HEK293T (cell line): ENCODE measurements at places on chromosomes 2 and 18.

- DNase-seq = no peak
These were observed 20.5 kb upstream of the ITGB6 start for GRCh38 chr2:160220545-160221009.

DNA sequence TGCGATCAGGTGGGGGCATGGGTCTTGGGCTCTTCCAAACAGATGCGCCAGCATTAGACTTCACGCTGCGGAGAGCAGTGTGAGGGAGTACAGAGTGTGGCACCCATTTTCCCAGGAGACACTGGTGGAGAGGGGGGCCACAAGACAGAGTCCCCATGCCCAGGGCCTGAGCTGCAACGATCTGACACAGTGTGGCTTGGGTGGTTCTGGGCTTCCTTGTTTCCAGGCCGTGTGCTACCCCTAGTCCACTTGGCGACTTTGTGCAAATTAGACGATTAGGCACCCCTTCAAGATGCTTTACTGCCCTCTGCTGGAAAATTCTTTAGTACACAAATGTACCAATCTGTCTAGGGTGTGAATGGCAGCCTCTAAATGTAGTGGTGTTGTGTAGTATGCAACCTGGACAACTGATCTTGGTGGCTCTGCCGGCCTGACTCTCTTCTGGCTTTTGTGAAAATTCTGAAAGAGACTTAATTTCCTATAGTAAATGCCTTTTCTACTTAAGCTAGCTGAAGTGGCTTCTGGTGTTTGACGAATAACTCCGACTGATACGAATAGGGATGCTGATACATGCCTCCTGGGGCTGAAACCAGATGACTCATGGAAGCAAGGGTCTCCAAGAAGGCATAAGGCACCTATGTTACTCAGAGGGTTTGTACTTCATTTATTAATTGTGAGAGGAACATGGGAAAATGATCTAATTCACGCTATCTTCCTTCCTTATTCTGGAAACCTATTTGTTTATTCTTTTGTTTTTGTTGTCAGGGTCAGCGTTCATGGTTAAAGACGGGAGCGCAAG lies 92.3 kb upstream of the SMAD2 start:
- DNase-seq = peak; percentile 56

GRCh38 chr18:46601141-46601805 lies 55.7 kb downstream of the LOXHD1 start:
- DNase-seq = no peak

DNA sequence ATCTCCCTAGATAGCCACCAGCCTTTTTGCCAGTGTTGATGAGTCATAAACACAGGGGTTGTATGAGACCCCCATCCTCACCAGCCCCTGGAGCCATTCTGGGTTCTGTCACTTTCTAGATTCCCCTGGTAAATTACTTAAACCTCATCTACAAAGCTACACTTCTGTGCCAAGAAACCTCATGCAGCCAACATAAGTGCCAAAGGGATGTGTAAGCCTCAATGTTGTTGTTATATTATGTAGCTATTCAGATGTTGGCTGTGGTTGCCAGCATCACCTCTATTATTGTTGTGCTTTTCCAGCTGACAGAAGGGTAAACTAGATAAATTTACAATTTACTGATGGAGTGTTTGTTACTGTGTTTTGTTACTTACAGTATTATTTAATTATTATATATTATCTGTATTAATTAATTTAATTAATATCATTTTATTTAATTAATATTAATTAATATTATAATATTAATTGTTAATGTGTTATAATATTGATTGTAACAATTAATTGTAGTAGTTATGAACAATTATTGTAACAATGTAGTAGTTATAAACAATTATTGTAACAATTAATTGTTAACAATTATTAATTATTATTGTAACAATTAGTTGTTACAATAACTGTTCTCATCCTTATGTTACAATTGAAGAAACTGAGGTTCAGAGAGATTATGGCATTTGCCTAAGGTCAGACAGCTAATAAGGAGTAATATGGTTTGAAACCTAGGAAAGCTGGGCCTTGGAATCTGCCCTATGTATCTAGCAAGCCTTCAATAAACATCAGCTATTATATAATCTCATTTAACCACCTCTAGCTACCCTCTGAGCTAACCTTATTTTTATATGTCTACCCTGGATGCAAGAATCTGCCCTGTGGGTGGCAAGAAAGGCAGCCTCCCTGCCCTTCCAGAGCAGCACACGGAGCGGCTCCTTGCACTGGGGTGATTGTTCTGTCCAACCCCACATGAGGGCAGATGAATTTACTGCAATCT lies 36.1 kb downstream of the PSTPIP2 start:
- DNase-seq = no peak
